ENCODE measurements at places on chromosomes 3 and 15.

DNA sequence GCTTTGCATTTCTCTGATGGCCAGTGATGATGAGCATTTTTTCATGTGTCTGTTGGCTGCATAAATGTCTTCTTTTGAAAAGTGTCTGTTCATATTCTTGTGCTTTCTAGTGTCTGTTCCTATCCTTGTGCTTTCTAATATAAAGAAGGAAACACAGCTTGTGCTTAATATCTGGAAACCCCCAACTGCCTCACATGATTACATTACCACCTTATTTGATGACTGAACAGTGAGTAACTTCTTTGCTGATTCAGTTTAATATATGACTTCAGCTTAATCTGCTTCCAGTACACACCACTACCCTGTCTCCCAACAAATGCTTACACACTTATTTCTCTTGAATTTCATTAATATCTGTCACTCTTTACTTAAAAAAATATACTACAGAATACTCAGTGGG lies 835.1 kb downstream of the EDEM1 start:
- no peak for DNase-seq

DNA sequence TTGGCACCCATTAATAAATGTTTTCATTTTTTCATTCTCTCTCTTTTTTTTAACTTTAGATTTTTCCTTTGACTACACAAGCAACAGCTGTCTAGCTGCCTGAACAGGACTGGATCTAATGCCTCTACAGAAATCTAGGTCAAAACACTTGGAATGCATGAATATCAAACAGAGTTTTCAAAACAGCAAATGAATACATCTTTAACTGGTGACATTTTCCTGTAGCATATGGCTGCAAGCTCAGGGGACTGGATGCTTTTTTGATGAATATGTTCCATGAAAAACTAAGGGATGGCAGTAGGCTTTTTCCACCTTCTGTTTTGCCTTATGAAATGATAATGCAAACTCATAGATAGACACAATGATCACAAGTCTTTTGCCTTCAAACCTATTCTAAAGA lies 661.7 kb downstream of the MCTP2 start:
- no peak for DNase-seq

GRCh38 chr3:188212308-188212969 lies 58.5 kb downstream of the LPP start:
- no peak for DNase-seq

DNA sequence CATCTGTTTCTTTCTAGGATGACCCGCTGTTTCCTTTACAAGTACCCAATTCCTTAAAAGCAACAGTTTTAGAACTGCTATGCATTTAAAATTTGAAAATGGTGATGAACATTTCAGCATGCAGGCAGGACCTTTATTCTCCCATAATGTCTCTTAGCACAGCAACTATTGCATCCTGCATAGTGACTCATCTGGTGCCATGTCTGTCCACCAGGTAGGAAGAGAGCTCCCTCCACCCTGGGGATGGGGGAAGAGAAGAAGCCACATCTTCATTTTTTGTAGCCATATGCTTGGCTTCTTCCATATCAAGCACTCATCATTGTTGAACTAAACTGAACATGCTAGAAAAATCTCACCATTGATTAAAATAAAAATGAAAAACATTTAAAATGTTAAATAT lies 9.9 kb downstream of the GPR15 start:
- no peak for DNase-seq

DNA sequence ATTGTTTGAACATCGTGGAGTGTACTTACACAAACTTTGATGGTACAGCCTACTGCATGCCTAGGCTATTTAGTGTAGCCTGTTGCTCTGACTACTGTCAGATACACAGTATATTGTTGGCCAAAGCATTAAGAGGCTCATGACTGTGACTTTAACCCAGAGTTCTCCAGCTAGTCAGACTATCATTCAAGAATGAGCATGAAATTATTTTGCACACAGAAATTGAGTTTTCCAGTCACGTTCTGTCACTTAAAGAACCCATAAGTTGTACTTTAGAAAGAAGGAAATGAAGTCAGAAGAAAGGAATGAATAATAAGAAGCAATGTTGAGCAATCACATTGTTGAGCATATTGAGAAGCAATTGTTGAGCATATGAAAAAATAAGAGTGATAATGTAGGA lies 37.6 kb upstream of the SLC22A13 start:
- DNase-seq = no peak

- no peak for DNase-seq
Measured at GRCh38 chr3:141412087-141412935, 44.0 kb downstream of the ZBTB38 start.

- no peak for DNase-seq
Measured at GRCh38 chr3:187971629-187972028, 182.3 kb upstream of the LPP start.

- no peak for DNase-seq
Measured at GRCh38 chr3:58026598-58026997, 18.4 kb downstream of the FLNB start.

GRCh38 chr15:85094685-85095084 lies 113.0 kb downstream of the PDE8A start:
- DNase-seq = no peak

DNA sequence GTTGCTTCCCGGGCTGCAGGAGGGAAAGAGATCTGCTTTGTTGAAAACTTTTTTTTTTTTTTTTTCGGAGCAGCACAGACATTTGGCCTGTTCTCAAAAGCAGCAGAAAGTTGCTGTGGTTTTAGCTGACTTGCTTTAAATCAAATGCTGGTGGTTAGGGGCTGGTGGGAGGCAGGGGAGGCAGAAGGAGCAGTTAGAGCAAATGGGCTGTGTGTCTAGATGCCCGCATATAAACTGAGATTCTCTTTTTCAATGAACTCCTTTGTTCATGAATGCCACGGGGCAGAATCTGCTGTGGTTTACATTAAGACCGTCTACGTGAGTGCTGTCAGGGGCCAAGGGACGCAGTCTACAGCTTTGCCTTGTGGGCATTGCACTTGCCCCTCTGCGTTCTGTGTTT lies 95.9 kb downstream of the FLNB start:
- no peak for DNase-seq

DNA sequence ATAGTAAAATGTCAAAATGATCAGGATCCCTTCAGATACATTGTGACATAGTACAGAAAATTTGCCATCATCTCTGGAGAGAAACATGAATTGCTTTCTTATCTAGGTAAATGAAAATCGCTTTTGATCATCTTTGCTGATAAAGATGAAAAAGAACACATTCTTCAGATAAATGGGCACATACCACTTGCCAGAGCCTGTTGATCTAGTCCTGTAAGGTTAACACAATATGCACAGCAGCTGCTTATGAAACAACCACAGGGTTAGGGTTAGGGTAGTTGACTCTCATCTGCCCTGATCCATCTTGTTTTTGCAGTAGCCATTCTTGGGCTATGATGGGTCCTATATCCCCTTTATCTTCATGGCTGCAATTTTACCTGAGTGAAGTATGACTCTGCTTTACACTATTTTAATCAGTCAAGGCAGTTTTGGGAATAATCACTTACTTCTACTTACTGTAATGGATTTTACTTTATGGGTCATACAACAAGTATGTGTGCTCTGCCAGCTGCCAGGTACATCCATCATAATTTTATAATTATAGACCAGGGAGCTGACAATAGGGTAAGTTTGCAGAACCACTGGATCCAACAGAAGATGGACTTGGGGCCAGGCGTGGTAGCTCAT lies 12.6 kb upstream of the SPINK8 start:
- no peak for DNase-seq

- DNase-seq = no peak
Measured at GRCh38 chr15:55823191-55823670, 80.3 kb upstream of the PRTG start.

GRCh38 chr15:80992441-80992840 lies 2.8 kb upstream of the MESD start:
- DNase-seq = no peak

GRCh38 chr15:35040339-35041255 lies 44.5 kb downstream of the NANOGP8 start:
- DNase-seq = no peak
